Upper lobe of right lung (tissue), 1 donor: ENCODE measurements at places on chromosomes 7 and 10. TPM values are rescaled to one million over a fixed set of nuclear protein-coding genes. Genes with fewer than 3 reads are reported as not detected.

DNA sequence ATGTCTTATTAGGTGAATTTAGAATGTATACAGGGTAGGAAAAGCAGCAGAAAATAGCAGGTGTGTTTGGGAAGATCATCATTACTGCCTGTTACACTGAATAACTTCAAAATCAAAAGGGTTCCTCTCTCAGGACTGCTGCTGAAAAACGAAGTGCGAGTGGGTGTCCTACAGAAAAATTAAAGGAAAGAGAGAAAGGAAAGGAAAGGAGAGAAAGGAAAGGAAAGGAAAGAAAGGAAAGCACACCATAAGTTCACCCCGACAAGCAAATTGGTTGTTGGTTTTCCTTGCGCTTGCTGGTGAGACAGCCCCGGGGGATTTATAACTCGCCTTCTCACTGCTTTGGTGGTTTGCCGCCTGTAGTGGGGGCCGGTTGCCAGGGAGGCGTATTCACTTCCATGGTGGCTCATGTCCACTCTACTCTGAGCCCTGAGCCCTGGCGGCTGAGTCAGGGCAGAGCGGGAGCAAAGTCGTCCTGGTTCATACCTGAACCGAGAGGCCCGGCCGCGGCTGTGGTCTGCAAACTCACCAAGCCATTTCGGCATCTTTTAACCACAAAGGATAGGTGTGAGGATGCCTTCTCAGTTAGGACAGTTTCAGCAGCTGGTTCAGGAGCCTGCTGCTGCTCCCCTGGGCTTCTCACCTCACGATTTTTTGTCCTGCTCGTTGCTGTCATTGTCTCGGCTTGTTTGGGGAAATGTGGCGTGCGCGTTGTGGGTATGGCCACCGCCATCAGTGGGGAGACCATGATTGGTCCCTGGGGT lies 26.1 kb downstream of the INPP5A start:
- DNase-seq, result no peak

- no peak for DNase-seq
Observed at GRCh38 chr10:131771634-131772358, 129.0 kb upstream of the PPP2R2D start.

DNA sequence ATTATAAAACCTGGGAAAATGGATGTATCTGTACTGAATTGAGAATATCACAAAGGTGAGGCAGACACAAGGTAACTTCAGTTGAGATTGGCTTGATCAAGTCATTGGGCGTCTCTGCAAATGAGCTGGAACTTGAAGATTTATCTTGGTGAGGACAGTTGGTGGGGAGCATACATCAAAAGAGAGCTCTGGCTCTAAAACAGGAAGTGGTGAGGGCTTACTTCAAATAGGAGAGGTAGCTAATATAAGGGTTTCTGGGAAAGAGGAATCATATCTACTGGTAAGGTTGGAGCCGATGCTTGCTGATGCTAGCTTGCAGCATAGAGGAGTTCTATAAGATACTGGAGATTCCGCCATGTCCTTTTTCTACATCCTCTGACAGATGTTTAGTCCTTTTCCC lies 39.9 kb upstream of the FGL2 start:
- no peak for DNase-seq

The CLCN1 gene
- not detected for total RNA-seq

The GPR37 gene
- 0.96 TPM for total RNA-seq

The ZKSCAN5 gene
- total RNA-seq, result 7.4 TPM

The TACC2 gene
- 236 TPM for total RNA-seq

The DNAJC2 gene
- total RNA-seq, result 19.5 TPM

The VSTM4 gene
- total RNA-seq, result 19.5 TPM
